ENCODE measurements at places on chromosomes 4 and X.

DNA sequence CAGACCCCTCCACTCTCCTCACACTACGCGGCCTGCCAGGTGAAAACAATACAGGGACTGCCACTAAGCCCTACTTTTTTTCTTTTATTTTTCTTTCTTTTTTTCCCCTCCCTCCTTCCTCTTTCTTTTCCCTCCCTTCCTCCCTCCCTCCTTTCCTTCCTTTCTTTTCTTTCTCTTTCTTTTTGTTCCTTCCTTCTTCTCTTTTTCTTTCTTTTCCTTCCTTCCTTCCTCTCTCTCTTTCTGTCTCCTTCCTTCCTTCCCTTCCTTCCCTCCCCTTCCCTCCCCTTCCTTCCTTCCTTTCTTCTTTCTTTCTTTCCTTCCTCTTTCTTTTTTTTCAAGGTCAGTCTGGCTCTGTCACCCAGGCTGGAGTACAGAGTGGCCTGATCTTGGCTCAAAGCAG, 41.9 kb downstream of the RWDD4 start:
- no peak for DNase-seq

GRCh38 chr4:142824368-142824767, 21.7 kb downstream of the INPP4B start:
- DNase-seq: no peak

DNA sequence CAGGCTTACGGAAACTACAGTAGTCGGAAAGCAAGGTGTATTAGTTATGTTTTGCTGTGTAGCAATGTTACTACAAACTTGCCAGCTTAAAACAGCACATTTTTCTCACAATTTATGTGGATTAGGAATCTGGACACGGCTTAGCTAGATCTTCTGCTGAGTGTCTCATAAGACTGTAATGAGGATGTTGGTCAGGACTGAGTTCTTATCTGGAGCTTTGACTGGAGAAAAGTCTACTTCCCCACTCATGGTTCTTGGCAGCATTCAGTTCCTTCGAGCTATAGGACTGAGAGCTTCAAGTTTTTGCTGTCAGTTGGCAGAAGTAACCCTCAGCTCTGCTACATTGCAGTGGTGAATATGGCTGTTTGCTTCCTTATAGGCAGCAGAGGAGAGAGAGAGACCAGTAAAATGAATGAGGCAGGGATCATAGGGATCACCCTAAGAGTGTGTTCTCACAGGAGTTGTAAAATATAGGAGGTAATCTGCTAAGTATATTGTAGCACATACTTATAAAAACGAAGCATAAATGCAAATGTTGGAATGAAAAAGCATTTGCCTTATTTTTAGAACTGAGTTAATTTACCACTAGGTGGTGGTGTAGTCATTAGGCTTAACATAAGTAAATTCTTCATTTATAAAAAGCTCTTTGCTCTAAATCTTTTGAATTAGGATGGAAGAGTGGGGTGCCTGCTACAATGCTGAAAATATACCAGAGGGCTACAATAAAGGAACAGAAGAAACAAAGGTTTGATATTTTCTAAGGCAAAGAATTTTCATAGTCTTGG, 38.6 kb downstream of the ALG13 start:
- no peak for DNase-seq

DNA sequence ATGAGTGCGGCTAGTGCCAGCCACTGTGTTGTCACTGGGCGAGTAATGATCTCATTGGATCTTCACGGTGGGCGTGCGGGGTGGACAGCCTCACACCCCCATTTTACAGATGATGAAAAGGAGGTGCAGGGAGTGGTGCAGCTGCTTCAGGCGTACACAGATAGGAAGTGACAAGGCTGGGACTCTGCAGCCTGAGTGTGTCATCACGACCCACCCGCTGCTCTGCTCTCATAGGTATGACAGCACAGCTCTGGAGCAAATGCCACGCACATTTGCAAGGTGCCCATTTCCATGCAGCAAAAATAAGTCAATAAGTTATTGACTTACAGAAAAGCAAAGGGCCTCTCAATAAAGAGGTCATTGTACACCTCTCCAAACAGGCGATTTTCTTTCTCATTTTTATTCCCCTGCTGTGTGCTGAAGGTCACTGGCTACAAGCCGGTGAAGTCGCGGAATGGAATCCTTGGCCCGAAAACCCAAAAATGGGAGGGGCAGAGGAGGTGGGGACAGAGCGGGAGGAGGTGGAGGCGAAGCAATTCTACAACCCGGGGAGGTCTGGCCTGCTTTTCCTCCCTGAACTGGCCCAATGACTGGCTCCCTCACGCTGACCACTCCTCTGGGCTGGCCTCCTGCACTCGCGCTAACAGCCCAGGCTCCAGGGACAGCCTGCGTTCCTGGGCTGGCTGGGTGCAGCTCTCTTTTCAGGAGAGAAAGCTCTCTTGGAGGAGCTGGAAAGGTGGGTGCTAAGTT, at the start of gene SOD3:
Gene SOD3, plus strand, starts transcription at position 658 of the 750 bp plus-strand sequence. CDS start 3,949 bp downstream, outside the sequence.
- no peak for DNase-seq

DNA sequence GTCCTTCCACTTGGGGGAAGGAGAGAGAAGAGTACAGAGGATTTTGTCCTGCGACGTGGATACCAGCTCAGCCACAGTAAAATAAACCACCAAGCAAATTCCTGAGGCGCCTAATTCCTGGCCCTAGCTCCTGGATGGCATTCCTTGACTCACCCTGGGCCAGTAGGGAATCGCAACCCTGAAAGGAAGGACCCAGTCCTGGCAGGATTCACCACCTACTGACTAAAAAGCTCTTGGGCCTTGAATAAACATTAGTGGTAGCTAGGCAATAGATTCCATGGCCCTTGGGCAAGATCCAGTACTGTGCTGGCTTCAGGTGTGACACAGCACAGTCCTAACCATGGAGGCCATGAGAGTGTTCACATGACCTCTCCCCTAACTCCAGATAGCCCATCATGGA, 45.6 kb downstream of the GABRA3 start:
- no peak for DNase-seq

- DNase-seq: no peak
These were observed 19.2 kb upstream of the BRS3 start for GRCh38 chrX:136468391-136469103.

DNA sequence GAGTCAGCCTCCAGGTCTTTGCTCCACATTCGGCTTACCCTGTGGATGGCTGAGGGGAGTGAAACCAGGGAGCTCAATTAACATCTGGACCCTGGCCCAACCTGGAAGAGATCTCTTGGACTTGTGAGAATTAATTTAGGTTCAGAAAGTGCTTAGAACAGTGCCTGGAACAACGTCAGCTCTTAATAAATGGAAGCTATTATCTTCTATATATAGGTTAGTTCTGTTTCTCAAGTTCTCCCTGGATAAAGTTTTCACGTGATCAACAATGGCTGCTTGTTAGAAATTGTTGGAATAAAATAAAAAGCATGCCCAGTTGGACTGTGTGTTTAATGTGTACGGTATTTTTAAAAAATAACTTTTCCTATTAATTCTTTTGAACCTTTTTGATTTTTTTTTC, 80.8 kb downstream of the TRIML1 start:
- no peak for DNase-seq

DNA sequence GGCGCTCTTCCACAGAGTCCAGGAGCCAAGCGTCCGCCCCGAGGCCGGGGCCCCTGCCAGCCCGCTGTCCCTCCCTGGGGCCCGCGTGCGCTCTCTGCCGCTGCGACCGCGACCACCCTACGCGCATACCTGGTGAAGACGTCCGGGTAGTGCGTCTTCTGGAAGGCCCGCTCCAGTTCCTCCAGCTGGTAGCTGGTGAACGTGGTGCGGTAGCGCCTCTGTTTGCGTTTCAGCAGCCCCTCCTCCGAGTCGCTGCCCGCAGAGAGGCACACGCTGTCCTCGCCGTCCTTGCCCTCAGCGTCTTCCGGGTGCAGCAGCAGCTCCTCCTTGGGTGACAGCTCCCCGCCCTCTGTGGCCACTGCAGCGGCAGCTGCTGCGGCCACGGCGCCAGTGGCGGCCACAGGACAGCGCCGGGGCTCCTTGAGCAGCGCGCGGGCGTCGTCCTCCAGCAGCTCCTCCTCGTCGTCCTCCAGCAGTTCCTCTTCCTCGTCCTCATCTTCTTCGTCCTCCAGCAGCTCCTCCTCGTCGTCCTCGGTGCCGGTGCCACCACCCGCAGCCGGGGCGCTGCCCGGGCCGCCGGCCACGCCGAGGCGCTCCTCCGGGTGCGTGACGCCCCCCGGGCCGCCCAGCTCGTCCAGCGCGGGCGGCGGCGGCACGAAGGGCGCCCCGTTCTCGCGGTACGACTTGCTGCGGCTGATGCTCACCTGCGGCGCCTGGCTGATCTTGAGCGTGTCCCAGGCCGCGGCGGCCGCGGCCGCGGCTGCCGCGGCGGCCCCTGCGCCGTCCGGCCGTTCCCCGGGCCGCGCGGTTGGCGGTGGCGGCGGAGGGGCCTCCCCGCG, 2.8 kb downstream of the ARX start:
- DNase-seq: no peak

GRCh38 chrX:13778916-13779315, 38.0 kb downstream of the GPM6B start:
- no peak for DNase-seq

GRCh38 chrX:86806786-86807185, 658.5 kb downstream of the DACH2 start:
- DNase-seq: peak; percentile 24

DNA sequence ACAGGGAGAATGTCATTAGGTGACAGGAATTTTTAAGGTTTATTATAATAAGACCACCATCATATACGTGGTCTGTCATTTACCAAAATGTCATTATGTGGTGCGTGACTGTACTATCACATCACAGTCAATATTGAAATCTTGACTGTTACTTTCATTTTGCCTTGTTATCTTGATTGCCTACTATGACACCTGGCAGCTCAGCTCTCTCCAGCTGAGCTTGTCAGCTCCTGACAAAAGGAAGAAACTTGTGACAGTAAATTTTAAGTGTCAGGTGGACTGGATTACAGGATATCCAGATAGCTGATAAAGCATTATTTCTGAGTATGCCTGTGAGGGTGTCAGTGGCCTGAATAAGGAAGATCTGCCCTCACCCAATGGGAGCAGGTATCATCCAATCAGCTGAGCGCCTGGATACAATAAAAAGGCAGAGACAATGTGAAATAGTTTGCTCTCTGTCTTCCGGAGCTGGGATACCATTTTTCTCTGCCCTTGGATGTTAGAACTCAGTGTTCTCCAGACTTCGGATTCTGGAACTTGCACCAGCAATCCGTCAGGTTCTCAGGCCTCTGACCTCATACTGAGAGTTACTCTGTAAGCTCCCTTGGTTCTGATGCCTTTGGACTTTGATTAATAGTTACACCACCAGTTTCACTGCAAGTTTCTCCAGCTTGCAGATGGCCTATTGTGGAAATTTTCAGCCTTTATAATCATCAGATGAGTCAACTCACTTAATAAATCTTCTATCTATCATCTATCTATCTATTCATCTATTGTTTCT, 1454.7 kb upstream of the IGFBP7 start:
- DNase-seq: no peak

GRCh38 chr4:159341522-159341921, 238.6 kb downstream of the RAPGEF2 start:
- no peak for DNase-seq

DNA sequence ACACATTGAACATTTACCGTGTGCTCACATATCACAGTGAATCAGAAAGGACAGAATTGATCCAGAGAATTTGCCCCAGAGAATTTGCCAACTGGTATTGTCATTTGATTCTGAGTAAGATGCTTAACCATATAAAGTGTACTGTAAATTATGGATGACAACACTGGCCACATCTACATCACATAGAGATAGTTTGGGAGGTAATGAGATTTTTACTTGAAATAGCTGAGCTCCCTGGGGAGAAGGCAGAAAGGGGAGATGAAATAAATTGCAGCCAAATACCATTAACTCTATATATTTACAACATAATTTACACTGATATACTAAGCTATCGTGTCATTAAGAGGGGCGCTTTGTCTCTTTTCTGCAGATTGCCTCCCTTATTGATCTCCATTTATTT, 564.0 kb downstream of the KCNIP4 start:
- DNase-seq: no peak

DNA sequence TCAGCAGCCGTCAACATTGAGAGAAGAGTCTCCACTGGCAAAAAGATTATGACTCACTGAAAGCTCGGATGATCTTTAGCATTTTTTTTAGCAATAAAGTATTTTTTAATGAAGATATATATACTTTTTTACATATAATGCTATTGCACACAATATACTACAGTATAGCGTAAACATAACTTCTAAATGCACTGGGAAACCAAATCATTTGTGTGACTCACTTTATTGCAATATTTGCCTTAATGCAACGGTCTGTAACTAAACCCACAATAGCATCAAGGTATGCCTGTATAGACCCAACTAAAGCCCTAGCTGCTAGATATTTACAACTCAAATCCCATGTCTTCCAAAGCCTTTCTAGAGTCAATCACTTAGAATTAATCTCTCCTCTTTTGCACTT, 52.3 kb upstream of the EDNRA start:
- DNase-seq: no peak

GRCh38 chr4:40998675-40999358, 215.5 kb downstream of the APBB2 start:
- no peak for DNase-seq

GRCh38 chrX:8319359-8319758, 145.3 kb upstream of the VCX3B start:
- DNase-seq: no peak

DNA sequence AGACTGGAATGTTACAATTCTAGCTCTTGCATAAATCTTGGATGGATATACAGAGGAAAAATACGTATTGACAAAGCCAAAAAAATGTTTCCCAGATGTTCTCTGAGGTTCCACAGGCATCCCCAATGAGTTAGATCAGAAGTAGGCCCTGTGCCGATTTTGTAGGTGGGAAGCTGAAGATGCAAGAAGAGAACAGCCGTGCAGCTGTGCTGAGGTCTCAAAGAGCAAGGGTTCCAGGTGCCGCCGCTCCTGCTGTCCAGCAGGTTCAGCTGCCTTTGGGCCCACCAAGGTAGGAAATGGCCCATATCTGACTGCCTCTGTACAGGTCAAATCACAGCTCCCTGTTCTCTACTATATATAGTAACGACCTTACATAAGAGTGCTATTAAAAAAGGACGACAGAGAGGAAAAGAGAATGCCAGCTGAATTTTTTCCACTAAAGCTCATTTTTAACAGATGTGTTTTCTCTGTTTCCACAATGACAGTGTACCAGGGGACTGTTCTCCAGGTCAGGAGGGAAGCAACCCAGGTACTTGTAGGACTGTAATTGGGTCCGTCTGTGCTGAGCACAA, 155.6 kb downstream of the CBR4 start:
- DNase-seq: no peak

GRCh38 chr4:87179751-87180150, 40.7 kb downstream of the KLHL8 start:
- no peak for DNase-seq

GRCh38 chr4:174521800-174522182, 497 bp downstream of the HPGD start:
- no peak for DNase-seq
